ENCODE measurements at places on chromosomes 1 and 21. TPM values are rescaled to one million over a fixed set of nuclear protein-coding genes. Genes with fewer than 3 reads are reported as not detected.

Gene RAP1GAP
- 37.7 TPM for total RNA-seq

Gene FCAMR
- not detected for total RNA-seq

DNA sequence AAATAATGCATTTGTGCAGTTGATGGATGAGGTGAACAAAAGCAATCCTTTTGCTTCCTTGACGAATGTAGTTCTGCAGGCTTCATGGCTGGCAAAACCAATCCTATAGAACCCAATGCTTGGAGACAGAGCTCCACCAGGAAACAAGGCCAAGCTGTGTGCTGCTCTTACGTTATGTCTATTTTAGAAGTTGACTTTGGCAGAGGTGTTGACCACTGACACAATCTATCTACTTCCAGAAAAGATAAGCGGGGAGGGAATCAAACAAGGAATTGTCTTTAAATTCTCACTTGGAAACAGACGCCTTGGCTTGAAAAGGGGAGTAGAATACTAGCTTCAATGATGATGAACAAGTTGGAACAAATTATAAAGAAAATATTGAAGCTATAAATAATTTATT lies 211.2 kb downstream of the SETD4 start:
- no peak overlapping the region for H3K4me3 ChIP-seq
- peaks cover 62% of the 10 kb centered on the region for H3K27me3 ChIP-seq
- no peak for DNase-seq
- no peaks in the 10 kb centered on the region for H3K36me3 ChIP-seq

- no peaks in the 10 kb centered on the region for H3K27me3 ChIP-seq
- H3K36me3 ChIP-seq = peaks cover 7% of the 10 kb centered on the region
- H3K4me1 ChIP-seq = peaks cover 5% of the 10 kb centered on the region
- peak overlapping the region; percentile 76 for H3K4me3 ChIP-seq
Observed at GRCh38 chr1:40478276-40478675, 1.2 kb downstream of the ZFP69 start.

DNA sequence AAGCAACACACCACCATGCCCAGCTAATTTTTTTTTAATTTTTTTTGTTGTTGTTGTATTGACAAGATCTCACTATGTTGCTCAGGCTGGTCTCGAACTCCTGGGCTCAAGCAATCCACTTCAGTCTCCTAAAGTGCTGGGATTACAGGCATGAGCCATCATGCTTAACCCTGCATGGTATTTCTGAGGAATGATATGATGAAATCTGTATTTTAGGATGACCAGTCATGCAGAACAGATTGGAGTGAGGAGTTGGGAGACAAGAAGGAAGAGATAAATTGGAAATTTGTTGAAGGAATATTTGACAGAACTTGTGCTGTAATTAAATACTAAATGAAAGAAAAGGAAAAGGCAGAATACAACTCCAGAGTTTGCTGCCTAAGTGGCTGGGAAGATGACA lies 4.7 kb upstream of the NDUFS5 start:
- DNase-seq = no peak
- no peak overlapping the region for H3K27ac ChIP-seq
- H3K4me3 ChIP-seq = no peak overlapping the region
- H3K36me3 ChIP-seq = no peaks in the 10 kb centered on the region
- no peaks in the 10 kb centered on the region for H3K27me3 ChIP-seq
